ENCODE measurements at places on chromosomes 1 and 21.

GRCh38 chr1:68293609-68294366 is 61.5 kb upstream of the WLS start:
- DNase-seq, result peak; percentile 57

- DNase-seq, result no peak
These were observed 51.2 kb downstream of the TRAF5 start for GRCh38 chr1:211377539-211378450.

DNA sequence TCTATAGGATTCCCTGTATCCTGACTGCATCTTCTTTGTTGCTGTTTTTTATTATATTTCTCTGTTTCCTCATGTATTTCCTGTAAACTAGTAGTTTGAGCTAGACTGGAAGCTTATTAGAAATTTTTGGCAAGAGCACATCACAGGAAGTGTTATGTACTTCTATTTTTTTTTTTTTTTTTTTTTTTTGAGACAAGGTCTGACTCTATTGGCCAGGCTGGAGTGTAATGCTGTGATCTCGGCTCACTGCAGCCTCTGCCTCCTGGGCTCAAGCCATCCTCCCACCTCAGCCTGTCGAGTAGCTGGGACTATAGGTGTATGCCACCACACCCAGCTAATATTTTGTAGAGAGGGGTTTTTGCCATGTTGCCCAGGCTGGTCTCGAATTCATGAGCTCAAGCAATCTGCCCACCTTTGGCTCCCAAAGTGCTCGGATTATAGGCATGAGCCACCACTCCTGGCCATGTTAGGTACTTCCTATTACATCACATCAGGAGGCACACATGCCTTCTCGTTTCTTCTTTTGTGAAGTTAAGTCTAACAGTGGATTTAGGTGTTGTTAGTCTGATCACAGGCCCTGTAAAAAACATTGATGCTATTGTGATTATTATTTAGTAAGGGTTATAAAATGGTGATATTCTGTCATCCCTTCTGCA is 12.5 kb downstream of the C1orf21 start:
- DNase-seq, result no peak

GRCh38 chr1:89753761-89754160 is 67.1 kb upstream of the LRRC8D start:
- DNase-seq, result no peak

DNA sequence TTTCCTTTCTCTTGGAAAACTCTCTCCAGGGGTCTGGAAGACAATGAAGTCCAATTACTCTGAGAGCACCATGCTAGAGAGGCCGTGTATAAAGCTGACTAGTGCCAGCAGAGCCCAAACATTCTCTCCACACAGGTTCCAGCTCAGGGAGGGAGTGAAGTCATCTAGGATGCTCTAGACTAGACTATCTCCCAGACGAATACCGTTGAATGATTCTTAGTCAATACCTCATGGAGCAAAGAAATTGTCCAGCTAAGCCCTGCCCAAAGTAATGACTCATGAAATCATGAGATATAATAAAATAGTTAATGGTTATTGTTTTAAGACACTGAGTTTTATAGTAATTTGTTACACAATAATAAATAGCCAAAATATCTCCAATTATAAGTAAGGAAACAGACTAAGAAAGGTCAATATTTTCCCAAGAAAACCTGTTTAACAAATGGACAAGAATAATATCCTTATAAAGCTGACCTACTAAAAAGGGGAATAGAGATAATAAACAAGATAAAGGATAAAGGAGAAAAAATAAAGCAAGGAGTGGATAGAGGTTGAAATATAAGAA is 163.9 kb upstream of the LRRC7 start:
- no peak for DNase-seq

DNA sequence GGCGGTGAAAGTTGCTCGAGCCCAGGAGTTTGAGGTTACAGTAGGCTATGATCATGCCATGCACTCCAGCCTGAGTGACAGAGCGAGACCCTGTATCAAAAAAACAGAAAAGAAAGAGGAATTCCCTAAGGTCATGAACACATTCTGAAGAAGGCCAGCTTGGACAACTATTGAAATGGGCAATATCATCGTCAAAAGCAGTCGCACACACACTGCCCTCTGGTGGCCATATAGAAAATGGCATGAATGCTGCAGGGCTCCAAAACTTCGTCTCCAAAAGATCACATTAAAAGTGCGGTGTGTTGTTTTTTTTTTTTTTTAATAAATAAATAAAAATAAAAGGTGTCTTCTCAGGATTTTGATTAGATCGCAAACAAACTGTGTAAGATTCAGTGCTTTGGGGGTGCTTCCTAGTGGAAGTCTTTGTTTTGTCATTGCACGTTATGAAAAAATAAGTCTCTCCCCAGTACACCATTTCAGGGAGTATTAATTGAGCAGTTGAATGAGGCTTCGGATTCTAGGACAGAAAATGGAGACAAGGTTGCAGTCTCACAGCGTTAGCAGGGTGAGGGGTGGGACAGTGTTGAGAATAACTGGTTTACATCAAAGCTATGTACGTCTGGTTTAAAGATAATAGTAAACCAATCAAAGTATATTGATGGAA is 87.5 kb upstream of the FMN2 start:
- peak; percentile 75 for DNase-seq

DNA sequence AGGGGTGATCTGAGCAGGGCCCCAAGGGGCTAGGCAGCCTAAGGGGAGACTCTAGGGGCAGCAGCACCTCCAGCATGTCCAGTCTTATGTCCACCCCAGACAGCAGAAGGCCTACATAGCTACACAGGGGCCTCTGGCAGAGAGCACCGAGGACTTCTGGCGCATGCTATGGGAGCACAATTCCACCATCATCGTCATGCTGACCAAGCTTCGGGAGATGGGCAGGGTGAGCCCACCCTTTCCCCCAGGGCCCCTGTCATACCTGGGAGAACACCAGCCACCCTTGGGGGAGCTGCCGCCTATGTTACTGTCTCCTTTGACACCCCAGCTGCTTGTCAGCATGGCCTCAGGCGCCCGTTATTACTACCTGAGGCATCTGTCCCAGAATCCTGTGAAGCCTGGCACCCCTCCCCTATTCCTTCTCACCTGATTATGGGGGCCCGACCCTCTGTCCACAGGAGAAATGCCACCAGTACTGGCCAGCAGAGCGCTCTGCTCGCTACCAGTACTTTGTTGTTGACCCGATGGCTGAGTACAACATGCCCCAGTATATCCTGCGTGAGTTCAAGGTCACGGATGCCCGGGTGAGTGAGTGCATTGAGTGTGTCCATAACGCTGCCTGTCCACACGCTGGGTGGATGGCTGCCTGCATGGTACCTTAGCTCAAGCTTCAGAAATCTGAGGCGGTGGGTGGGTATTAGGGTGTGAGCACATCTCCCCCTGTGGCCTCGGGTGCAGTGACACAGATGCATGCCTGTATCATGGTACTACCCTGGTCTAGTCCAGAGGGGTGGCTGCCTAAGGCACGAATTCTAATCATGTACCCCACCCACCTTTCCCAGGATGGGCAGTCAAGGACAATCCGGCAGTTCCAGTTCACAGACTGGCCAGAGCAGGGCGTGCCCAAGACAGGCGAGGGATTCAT is 29.7 kb upstream of the KDM4A start:
- no peak for DNase-seq

DNA sequence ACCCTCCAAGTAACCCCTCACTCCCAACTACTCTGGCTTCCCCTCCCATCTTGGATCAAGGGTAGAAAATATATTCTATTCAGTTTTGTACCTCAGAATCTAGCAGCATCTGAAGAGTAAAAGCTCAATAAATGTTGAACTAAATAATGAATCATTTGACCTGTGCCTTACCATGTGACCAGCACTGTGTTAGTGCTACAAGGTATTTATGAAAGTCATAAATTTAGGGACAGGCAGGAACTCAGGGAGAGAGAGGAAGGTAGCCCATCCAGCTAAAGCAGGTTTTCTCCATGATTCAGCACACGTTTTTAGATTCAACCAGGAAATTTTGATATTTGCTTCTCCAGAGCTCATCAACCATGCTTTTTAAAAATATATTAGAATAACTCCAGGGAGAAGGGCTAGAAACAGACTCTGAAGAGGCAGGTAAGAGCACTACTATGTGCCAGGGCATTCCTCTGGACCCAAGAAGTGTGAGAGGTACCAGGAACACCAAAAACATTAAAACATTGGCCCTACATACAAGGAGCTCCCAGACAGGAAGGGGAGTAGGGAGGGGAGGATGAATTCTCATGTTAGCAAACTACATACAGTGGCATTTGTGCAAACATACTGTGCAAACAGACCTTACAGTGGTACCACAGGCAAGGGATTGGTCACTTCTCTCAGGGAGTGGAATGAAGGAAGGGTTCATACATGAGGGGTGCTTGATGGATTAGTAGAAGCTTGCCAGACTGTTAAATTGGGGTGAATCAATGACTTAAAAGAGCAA is 64.3 kb downstream of the FYB2 start:
- no peak for DNase-seq

- DNase-seq, result no peak
These were observed 17.6 kb downstream of the HTR6 start for GRCh38 chr1:19682257-19682656.

DNA sequence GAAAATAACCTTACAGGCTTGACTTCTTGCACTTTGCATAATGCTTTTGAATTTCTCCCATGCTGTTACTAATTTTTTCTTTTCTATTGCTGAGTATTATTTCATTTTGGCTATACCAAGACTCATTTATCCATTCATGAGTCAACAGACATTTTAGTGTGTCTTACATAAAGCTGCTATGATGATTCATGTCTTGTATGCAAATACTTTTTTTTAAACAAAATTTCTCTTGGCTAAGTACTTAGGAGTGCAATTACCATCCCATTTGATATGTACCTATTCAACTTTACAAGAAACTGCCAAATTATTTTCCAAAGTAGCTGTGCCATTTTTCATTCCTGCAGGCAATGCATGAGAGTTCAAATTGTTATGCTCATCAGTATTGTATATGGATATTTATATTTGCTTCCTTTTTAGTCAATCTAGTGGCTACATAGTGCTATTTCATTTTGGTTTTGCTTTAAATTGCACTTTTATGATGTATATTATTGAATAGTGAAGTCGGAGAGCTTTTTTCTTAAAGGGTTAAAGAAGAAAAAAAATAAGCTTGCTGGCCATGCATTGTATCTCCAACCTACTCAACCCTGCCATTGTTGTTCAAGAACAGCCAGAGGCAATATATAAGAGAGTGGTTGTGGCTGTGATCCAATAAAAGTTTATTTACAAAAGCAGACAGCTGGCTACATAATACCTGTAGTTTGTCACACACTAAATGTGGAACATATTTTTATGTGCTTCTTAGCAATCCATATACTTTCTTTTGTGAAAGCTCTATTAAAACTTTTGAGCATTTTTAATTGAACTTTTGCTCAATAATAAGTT is 862.8 kb downstream of the KCNT2 start:
- no peak for DNase-seq

DNA sequence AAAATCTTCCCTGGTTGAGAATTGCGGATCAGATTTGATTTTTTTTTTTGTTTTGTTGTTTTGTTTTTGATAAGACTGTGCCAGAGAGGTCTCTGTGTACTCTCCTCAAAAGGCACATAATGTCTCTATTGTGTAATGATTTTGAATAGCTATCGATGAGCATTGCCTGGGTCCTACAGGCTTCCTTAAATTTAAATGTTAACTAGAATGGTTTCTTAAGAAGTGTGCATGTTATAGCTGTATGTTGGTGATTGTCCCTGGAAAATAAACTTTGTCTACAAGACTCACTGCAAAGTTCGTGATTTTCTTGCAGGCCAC is 121.2 kb downstream of the ITSN1 start:
- DNase-seq, result no peak

DNA sequence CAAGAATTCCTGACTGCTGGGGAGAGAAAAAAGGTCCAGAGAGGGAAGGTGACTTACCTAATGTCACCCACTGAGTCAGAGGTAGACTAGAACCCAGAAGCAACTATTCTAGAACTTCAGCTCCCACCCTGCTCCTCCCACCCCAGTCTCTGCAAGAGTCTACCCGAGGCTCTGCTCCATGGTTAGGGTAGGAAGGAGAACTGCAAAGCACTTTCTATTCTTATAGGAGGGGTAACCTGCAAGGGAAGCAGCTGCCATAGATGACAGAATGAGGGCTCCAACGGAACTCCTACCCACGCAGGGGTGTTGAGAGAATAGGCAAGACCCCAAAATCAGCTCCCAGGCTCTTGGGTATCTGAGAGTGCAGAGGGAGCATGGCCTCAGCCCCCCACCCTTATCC is 4.3 kb downstream of the SLC9A1 start:
- no peak for DNase-seq

DNA sequence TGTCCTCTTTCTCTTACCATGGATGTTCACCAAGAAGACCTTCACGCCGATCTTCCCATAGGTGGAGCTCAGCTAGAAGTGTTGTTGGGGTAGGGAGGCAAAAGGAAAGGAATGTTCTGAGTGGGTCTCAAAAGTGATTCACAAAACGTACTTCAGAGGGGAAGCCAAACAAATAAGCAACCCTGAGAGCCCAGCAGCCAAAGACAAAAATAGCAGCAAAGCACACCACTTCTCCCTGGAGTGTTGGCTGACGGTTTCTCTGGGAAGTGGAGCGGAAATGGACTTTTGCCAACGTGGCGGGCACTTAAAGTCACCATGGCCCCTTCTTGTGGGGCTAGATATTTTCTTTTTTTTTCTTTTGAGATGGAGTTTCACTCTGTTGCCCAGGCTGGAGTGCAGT is 23.1 kb downstream of the SLC26A9 start:
- no peak for DNase-seq

DNA sequence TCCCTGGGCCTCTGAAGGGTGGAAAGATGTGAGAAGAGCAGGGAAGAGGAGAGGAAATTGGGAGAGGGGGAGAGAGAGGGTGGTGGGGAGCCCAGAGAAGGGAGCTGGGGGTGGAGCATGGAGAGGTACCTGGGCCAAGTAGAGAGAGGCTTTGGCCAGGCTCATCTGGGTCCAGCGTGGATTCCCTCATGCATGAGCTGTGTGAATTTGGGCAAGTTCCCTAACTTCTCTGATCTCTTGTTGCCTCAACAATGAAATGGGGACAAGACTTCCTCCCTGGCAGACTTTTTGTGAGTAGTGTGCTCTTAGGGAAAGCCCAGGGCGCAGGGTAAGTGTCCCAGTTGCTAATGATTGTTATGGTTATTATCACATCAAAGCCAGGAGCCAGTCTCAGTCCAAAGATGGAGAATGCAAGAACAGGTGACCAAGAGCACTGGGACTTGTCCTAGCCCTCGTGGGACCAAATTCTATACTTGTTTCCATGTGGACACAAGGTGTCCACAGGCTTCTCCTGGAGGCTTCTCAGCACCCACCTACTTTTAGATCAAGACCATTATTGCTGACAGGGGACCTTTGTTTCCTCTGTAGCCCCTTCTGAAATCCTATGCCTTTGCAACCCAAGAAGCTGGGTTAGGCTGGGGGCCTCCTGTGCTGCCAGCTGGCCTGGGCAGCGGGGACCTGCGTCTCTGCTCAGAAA is 13.9 kb downstream of the IL6R start:
- no peak for DNase-seq

- DNase-seq, result no peak
These were observed 125.4 kb downstream of the TBX19 start for GRCh38 chr1:168405906-168406549.

GRCh38 chr1:229260297-229260696 is 10.6 kb upstream of the RAB4A start:
- no peak for DNase-seq

Measured in HEK293T (cell line).